ENCODE measurements at places on chromosomes 1 and 21.

DNA sequence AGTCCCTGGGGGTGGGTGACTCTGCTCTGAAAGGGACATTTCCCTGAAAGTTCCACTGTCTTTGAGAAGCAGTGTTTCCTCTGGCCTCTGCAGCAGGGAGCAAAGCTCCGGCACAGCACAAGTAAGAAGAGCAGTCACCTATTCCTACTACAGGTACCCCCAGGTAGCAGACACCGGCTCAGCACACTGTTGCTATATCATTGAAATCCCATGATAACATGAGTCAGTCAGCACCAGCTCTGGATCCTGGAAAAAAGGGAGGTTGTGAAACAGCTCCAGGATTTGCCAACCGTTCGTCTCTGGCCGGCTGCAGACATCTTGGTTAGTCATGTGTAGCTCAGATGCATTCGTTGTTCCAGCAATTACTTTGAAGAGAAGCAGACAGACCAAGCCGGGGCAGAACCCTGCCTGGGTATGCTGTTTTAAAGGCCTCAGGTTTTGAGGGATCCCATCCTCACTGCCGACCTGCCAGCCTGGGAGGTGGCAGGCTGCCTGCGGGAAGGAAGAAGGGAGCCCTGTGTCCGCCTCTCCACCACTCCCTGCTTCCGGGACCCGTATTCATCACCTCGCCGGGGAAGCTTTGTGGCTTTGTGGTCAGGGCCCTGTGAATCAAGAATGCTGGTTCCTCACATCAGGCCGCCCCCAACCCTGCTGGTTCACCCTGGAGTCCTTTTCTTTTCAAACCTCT is 139.2 kb downstream of the CLIC6 start:
- H3K4me1 ChIP-seq, result peaks cover 20% of the 10 kb centered on the region
- no peak overlapping the region for H3K27ac ChIP-seq
- no peak overlapping the region for H3K4me3 ChIP-seq
- DNase-seq, result no peak

DNA sequence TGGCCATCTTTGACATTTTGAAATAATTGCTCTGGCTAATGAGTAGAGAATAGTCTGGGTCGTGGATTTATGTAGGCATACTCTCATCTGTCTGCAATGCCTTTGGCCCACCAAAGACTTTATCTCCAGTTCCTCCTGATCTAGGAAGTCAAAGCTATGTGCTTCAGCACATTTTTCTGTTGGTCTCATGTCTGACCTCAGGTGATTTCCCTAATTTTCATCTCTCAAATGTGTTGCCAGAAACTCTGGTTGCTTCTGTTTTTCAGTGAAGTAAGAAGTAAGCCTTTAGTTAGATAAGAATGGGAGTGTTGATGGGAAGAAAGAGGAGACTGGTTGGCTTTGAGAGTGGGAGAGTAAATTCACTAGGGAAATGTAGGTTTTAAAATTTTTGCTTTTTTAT is 66.4 kb downstream of the GPR88 start:
- H3K4me3 ChIP-seq, result no peak overlapping the region
- no peaks in the 10 kb centered on the region for H3K4me1 ChIP-seq
- no peaks in the 10 kb centered on the region for H3K36me3 ChIP-seq
- no peak for DNase-seq
- H3K27ac ChIP-seq, result no peak overlapping the region

- no peaks in the 10 kb centered on the region for H3K4me1 ChIP-seq
- no peaks in the 10 kb centered on the region for H3K36me3 ChIP-seq
- DNase-seq, result no peak
- H3K4me3 ChIP-seq, result no peak overlapping the region
- H3K27ac ChIP-seq, result no peak overlapping the region
- H3K27me3 ChIP-seq, result no peaks in the 10 kb centered on the region
Measured at GRCh38 chr1:248152056-248152827, 7.3 kb downstream of the OR2M5 start.

DNA sequence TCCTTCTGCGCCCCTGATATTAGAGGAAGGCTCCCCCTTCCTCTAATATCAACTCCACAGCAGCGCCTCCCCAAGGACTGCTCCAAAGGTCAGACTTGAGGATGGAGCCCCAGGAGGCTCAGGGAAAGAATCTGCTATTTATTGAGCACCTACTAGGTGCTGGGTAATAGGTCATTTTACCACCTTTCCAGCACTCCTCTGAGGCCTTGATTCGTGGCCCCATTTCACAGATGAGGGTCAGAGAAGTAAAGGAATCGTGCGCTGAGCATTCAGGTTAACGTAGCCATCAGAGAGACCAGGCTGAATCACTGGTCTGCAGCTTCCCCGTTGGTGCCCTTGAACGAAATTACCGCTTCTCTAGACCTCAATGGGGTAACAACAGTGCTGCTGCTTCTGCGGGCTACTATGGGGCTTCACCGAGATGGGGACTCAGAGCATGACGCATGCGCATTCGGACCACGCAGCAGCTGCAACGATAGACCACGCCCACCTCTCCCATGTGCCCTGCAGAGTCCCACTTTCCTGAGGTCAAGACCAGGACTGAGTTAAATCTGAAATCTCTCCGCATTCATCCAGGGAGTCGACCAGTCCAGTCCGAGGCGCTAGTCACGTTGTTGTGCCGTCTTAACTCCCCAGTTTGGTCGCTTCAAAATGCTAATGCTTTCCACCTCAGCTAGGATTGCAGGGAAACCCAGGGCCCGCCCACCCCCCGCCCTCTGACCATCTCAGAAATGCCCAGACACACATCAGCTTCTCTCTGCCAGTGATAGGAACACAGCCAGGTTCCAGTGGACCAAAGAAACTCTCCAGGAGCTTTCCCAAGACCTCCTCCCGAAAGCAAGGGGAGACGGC is 12.9 kb downstream of the CAMK2N1 start:
- H3K27me3 ChIP-seq, result peaks cover 20% of the 10 kb centered on the region
- H3K27ac ChIP-seq, result no peak overlapping the region
- peak overlapping the region; percentile 32 for H3K4me3 ChIP-seq
- no peaks in the 10 kb centered on the region for H3K36me3 ChIP-seq

DNA sequence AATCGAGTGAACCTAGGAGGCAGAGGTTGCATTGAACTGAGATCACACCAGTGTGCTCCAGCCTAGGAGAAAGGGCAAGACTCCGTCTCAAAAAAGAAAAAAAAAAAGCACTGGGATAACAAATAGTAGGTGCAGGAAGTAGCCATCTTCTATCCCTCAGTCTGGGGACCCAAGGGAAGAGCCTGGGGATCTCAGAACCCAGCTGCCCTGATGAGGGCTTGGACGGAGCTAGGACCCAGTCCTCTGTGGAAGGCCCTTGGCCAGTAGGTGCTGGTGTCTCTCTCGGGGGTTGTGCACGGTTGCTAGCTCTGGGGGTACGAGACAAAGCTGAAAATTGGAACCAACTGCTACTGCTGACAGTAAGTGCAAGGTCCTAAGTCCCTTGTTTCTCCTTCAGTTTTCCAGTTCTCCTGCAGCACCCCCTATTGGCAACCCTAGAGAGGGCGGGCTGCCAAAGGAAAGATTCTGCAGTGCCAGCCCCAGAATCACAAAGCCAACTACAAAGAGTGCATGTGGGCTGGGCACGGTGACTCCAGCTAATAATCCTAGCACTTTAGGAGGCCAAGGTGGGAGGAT is 57.6 kb upstream of the KIF1B start:
- no peak overlapping the region for H3K4me3 ChIP-seq
- H3K36me3 ChIP-seq, result peaks cover 13% of the 10 kb centered on the region

- H3K4me3 ChIP-seq, result no peak overlapping the region
- no peaks in the 10 kb centered on the region for H3K4me1 ChIP-seq
- no peak for DNase-seq
Measured at GRCh38 chr1:66386712-66387111, 147.2 kb upstream of the SGIP1 start.

DNA sequence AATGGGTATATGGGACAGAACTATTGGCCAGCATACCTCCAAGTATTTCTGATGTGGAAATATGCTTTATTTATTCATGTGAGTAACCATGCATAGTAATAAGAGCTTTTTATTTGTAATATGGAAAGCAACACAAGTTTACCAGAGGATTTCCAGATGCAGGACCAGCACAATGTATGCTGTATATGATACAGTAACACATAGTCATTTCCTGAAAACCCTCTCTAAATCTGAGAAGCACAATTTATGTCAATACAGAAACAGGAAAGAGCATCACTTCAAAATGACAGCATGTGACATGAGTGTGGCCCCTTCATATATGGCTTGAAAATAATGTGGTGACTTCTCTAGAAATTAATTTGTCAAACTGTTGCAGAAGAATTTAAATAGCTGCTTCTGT is 1134.7 kb upstream of the ADGRL2 start:
- no peaks in the 10 kb centered on the region for H3K36me3 ChIP-seq
- no peak overlapping the region for H3K27ac ChIP-seq
- no peak for DNase-seq
- H3K27me3 ChIP-seq, result no peaks in the 10 kb centered on the region

- H3K4me3 ChIP-seq, result peak overlapping the region; percentile 31
- H3K36me3 ChIP-seq, result no peaks in the 10 kb centered on the region
- no peaks in the 10 kb centered on the region for H3K27me3 ChIP-seq
- peaks cover 61% of the 10 kb centered on the region for H3K4me1 ChIP-seq
Measured at GRCh38 chr21:45430521-45431501, 25.8 kb downstream of the COL18A1 start.

Data from mesothelial cell of epicardium (in vitro differentiated cells).